ENCODE measurements at places on chromosomes 12 and 14. TPM values are rescaled to one million over a fixed set of nuclear protein-coding genes. Genes with fewer than 3 reads are reported as not detected.

Gene KRT75
- total RNA-seq = not detected

Gene LTB4R2
- total RNA-seq = 7.6 TPM

Gene TOMM20L
- total RNA-seq = not detected

Gene CRIP2
- total RNA-seq = 154 TPM

Gene VSX2
- total RNA-seq = not detected

Gene ACSS3
- total RNA-seq = 7.7 TPM

Gene SERPINA3
- 0.17 TPM for total RNA-seq

Gene ARHGDIB
- 122 TPM for total RNA-seq

Gene CD4
- total RNA-seq = not detected

Gene IAPP
- not detected for total RNA-seq

Gene TMEM263
- total RNA-seq = 36.9 TPM

Gene TMEM116
- total RNA-seq = 13.6 TPM

Gene TMEM119
- not detected for total RNA-seq

Gene HOXC12
- 6.1 TPM for total RNA-seq

Gene IFI27
- 4.9 TPM for total RNA-seq

Gene CELA1
- total RNA-seq = not detected

Gene ACSM4
- total RNA-seq = not detected

Gene EXOC5
- total RNA-seq = 132 TPM

Gene NKX2-8
- not detected for total RNA-seq

Gene MYF6
- not detected for total RNA-seq

Gene EXOC3L4
- total RNA-seq = not detected

Gene DEPDC4
- total RNA-seq = 3.2 TPM

Gene GARIN6
- total RNA-seq = not detected

Gene GNS
- 50.1 TPM for total RNA-seq

Gene SLC17A8
- total RNA-seq = not detected

Gene OR4E2
- 10.8 TPM for total RNA-seq

Gene TAS2R42
- total RNA-seq = not detected

Gene SLC8B1
- 8.2 TPM for total RNA-seq

Gene SALL2
- total RNA-seq = 149 TPM

Gene CAPS2
- total RNA-seq = 10.4 TPM

Gene OR6C2
- total RNA-seq = not detected

Gene PPP1R3E
- 9.7 TPM for total RNA-seq

Gene KRT74
- not detected for total RNA-seq

Gene GALNT6
- 0.26 TPM for total RNA-seq

Gene PCED1B
- total RNA-seq = 3.1 TPM

Gene JPH4
- total RNA-seq = not detected

Gene CLEC2D
- total RNA-seq = 1.6 TPM

Gene KRT81
- total RNA-seq = 0.30 TPM

Gene TMEM117
- total RNA-seq = 5.9 TPM

Gene KRT83
- total RNA-seq = not detected

Gene PPHLN1
- 90.1 TPM for total RNA-seq

Gene SLC10A1
- not detected for total RNA-seq

Gene YARS2
- total RNA-seq = 29.4 TPM
